ENCODE measurements at places on chromosomes 6 and 20.

DNA sequence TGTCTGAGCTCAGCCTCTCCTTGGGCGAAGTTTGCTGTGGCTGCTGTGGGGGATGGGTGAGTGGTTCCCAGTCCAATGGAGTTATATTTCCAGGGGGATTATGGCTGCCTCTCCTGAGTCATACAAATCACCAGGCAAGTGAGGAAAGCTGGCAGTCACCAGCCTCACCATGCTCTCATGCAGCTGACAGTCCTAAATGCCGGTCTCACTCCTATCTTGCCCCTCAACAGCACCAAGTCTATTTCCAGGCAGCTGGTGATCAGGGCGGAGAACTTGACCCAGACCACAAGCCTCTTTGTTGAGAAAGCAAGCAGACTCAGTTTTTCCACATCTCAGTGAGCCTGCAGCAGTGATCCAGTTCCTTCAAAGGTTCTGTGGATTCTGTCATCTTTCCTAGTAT, 98.9 kb downstream of the TBC1D32 start:
- DNase-seq: no peak

GRCh38 chr20:57265336-57265996, 975 bp downstream of the BMP7 start:
- DNase-seq: no peak

DNA sequence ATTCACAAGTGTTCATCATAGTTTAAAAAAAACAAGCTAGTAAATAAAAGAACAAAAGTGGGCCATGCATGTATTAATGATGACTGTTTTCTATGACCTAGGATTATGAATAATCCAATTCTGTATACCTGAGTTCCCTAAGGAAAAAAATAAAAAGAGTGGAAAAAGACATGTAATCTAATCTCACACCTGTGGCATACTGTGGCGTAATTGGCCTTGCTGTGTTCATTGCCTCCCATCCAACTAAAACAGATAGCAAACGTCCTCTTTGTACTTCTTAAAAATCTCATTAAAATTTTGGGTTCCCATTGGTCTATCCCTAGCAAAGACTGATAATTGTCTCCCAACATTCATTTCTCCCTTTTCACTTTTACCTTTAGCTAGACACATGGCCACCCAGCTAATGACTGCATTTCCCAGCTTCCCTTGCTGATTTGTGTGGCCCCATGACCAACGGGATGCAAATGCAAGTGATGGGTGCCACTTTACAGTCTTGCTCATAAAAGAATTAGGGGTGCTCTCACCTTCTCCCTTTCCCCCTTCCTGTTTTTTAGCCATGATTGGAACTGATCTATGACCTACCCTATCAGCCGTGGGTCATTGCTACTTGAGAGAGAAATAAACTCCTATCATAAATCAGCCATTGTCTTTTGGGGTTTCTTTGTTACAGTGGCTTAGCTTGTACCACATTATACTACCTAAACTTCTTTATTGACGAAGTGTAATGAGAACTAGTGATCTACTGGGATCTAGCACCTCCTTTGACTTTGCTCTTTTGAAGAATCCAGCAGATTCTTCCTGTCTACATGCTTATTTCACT, 32.0 kb upstream of the TBC1D22B start:
- no peak for DNase-seq

- no peak for DNase-seq
Observed at GRCh38 chr20:62876902-62877816, 15.5 kb upstream of the TCFL5 start.

GRCh38 chr20:6420336-6420735, 297.5 kb upstream of the FERMT1 start:
- no peak for DNase-seq

GRCh38 chr20:8573686-8574085, 441.6 kb downstream of the PLCB1 start:
- DNase-seq: no peak

DNA sequence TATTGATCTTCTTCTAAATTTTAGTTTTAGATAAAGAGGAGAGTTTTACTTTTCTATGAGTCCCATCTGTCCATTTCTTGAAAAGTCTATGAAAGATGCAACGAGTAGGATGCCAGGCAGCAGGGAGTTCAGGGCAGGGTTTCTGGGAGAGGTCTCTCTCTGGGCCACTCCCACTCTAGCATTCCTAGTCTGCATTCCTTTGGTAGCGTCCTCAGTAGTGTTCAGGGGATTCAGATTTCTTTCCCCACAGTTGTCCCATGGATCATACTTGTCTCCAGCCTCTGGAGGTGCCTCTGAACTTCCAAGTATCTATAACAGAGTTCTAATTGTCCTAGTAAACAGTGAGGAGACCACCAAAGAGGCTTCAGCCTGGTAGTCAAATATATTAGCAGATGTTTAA, 225.3 kb downstream of the RIMS1 start:
- no peak for DNase-seq

DNA sequence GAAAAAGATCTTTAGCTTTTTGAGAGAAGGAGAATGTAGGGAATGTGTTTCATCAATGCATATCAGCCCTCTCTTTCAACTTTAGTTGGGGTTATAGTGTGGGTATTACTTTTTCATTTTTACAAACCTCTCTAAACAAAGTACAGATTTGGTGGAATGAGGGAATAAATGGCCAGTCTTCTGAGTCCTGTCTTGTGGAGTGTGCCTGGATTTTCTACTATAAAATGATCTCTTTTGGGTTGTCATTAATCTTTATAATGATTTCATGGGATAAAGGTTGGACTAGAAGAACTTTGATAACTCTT, 209.3 kb downstream of the RNF144B start:
- no peak for DNase-seq
